ENCODE measurements at places on chromosomes 2 and 18.

GRCh38 chr2:65466551-65466950, 34.2 kb upstream of the SPRED2 start:
- no peak for DNase-seq

- no peak for DNase-seq
These were observed 58.8 kb upstream of the DYNAP start for GRCh38 chr18:54532222-54532621.

- no peak for DNase-seq
These were observed 39.7 kb upstream of the HDAC4 start for GRCh38 chr2:239440511-239440959.

DNA sequence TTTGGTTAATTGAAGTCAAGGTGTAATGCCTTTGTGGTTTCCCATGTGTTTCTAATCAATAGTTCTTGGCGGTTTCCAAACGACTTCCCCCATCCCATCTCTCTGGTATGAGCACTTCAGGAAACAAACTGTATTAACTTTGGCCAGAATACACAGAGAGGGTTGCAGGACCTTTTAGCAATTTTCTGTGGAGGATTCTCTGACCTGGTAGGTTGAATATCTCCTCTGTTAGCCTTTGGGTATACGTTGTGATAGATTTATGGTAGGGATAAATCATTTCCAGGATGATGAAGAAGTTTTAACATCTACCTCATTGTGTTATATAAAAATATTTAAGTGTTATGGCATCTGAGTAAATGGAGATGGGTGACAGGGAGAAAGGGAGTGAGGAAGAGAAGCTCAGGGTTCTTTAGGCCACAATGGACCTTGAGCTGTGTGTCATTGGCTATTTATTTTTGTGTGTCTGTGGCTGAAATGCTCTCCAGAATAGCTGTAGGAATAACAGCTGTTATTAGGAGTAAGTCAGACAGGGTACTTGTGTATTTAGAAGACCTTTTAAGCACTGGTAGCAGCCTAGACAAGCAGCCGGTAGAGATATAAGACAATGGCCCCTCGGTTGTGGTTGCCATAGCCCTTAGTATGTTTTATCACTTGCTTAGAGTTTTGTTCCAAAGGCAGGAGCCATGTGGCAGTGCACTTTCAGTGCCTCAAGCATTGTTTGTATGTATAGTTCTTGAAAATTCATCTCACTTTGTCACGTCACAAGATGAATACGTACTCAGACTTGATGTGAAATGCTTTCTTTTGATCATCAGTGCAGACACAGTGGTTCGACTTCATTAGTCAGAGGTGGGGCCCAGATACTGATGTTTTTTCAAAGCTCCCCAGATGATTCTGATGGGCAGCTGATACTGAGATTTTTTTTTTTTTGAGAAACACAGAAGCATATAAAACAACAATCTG, 91.1 kb downstream of the FMNL2 start:
- DNase-seq, result no peak

DNA sequence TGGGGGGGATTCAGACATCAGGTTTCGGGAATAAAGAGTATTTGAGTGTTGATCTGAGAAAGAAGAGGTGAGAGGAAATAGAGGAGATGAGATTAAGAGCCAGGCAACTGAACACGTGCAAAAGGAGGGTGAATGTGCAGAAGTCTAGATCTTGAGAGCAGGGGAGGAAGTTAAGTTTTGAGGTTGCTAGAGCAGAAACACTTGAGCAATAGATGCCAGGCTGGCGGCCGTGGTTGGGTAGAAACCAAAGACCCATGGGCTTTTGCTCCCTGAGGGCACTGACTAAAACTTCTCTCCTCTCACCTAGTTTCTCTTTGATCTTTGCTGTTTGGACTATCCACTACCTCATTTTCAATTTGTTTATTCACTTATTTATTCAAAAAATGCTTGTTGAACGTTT, 116.0 kb downstream of the CDC42EP3 start:
- peak; percentile 37 for DNase-seq

GRCh38 chr2:1847846-1848598, 103.7 kb upstream of the PXDN start:
- DNase-seq, result no peak

GRCh38 chr18:68839701-68840100, 41.8 kb downstream of the CCDC102B start:
- DNase-seq, result no peak

DNA sequence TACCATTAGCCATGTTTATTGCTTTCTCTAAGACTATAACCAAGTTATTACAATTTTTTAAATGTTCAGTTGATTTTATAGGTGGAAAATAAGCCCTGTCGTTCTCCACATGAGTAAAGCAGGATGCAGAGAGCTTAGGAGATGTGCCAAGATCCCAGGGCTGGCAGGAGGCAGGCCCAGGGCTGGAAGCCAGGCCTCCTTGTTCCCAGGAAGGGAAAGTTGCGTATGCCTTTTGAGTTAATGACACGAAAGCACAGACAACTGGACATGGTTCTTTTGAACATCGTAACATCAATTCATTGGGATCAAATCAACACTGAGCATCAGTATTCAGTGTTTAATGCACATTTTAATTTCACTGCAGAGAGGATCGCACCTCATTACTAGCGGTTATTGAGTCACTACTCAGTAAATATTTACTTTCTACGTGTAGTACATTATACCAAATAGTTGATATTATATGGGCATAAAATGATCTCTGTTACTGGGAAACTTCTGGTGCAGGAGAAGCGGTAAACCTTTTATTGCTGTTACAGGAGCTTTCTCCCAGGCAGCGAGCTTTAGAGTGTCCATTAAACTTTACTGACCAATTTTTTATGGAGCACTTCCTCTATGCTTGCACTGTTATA, 60.0 kb downstream of the RNF144A start:
- no peak for DNase-seq

GRCh38 chr2:70570041-70570661, 16.5 kb upstream of the TGFA start:
- DNase-seq, result no peak

GRCh38 chr2:102523651-102524050, 50.6 kb downstream of the SLC9A4 start:
- DNase-seq, result no peak

GRCh38 chr2:229218329-229218921, 52.7 kb downstream of the PID1 start:
- DNase-seq, result no peak

DNA sequence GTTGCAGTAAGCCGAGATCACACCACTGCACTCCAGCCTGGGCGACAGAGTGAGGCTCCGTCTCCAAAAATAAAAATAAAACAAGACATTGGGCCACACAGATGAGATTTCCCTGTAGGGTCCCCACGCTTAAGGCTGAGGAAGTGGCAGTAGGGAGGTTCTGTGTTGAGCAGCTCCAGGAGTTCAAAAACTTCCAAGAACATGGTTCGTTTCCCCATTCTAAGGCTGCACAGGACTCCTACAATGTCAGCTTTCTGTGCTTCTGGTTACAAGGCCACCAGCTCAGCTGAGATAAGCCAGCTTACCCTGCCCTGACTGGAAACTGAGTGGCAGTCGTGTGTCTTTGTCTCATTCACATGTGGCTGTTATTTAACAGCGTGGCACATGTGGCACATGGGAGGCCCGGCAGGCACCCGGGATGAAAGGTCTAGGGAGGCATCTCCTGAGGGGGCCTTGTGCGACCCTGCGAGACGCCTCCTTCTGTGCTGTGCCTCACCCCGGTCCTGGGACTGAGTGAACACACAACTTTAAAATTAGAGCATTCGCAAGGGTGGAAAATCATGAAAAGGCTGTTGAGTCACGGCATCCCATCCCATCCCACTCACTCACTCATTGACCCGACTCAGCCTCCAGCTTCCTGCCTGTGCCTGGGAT, 7.7 kb downstream of the ITGB1BP1 start:
- DNase-seq, result no peak

DNA sequence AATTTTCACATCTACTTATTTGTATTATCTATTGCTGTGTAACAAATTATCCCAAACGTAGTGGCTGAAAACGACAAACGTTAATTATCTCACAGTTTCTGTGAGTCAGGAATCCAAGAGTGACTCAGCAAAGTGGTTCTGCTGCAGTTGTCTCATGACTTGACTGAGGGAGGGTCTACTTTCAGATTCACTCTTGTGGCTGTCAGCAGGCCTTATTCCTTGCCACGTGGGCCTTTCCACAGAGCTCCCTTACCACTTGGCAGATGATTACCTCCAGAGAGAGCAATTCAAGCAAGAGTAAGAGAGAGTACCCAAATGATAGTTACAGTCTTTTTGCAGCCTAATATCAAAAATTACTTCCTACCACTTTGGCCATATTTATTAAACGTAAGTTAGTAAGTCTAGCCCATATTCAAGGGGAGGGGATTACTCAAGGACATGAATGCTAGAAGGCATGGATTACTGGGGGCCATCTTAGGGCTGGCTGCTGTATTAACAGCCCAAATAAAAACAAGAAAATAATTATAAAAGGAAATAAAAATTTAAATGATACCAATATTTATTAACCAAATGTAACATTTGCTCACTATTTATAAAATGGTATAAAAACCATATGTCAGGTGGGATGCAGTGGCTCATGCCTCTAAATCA, 48.7 kb upstream of the NBEAL1 start:
- peak; percentile 49 for DNase-seq

DNA sequence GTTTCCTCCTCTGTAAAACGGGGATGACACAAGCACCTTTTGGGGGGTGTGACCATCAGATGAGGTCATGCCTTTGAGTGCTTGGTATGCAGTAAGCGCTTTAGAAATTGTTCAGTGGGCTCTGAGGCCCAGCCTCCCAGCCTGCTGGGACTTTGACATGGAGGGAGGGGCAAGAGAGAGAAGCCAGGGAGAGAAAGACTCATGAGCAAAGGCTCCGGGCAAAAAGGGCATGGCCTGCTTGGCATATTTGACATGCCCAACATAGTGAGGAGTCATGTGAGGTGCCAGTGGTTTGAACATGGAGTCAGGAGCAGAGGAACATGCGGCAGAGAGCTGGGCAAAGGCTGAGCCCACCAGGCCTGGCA, 14.0 kb downstream of the TNS1 start:
- no peak for DNase-seq

DNA sequence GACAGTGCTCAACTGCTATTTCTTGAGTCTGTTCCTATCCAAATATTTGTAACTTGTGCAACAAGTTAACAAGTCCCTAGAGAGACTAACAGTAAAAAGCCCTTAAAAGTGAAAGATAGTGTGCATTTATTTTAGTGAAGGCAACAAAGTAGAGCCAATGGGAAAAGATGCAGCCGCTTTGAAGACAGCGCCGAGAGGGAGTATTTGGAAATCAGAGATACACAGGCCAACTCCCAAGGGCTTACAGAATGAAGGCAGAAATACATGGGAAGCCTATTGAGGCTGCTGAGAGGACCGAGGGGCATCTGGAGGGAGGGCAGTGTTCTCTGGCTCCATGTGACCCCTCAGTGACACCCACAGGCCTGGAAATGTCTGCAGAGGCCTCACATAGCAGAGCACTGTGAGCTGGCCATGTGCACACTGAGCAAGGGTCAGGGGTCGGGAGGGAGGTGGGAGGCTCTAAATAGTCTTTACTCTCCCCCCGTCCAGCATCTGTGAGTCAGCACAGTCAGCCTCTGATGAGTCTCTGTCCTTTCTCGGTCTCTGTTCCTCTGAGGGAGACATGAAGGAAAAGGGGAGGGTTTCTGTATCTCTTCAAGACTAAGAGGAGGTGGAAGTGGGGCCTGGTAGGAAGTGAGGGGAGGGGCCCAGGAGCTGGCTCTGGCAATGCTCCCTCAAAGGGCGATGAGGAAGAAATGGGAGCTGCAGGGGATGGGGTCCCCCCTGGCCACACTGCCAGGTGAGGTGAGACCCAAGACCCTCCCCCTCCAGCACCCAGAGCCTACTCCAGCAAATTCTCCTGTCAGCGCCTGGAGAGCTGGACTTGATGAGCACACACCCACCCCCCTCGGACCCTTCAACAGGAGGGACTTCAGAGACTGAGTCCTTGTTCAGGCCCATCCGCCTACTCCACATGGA, 133.6 kb downstream of the SP3 start:
- DNase-seq, result no peak

GRCh38 chr2:166179201-166179600, 51.4 kb upstream of the SCN1A start:
- DNase-seq, result no peak

GRCh38 chr2:182240862-182241371, 185.9 kb downstream of the PDE1A start:
- peak; percentile 49 for DNase-seq

- DNase-seq, result no peak
These were observed 199.8 kb downstream of the AGPS start for GRCh38 chr2:177592397-177592796.

GRCh38 chr2:107006836-107007235, 120.9 kb upstream of the ST6GAL2 start:
- DNase-seq, result no peak

- no peak for DNase-seq
These were observed 254.3 kb downstream of the ACKR3 start for GRCh38 chr2:236823963-236824362.

DNA sequence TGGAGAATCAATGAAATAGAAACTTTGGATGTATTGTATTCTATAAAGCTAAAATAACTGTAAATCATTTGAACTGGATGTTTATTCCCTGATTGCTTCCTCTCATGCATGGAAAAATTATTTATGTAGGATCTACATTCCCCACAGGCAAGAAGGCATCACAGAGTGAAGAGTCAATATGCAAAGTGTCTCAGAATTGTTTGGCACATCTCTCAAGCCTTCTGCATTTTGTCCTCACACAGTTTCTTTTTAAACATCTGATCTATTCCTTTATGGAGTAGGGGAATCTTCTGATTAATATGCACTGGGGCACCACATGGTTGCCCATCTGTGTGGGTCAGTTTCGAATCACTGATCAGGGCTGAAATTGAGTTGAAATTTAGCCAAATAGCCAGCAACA, 465.4 kb downstream of the ZNF804A start:
- DNase-seq, result no peak

DNA sequence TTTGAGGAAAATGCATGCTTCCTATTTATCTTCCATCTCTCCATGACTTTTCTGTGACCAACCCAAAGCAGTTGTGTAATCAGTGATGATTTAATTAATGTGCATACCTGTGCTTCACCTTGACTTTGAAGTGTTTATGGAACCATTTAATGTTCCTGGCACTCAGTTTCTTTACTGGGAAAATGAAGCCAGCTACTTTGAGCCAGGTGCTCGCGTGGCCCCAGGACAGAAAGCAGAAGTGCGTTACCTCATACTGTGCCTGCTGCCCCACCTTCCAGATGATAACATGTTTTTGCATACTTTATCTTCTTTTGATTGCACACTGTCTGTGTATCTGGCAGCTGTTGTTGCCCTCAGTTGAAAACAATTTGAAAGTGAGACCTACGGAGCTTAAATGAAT, 61.3 kb downstream of the PMAIP1 start:
- no peak for DNase-seq

All from activated CD4-positive, alpha-beta T cell treated with anti-CD3 and anti-CD28 coated beads for 36 hours (primary cell).